Type B pancreatic cell (in vitro differentiated cells): ENCODE measurements at places on chromosomes 5 and 9.
A peak's percentile ranks its signal among the peaks of the same experiment; 100 is the strongest.

GRCh38 chr5:124634228-124634739 is 112.2 kb downstream of the ZNF608 start:
- H3K36me3 ChIP-seq: peaks cover 31% of the 10 kb centered on the region
- H3K27me3 ChIP-seq: no peaks in the 10 kb centered on the region
- H3K27ac ChIP-seq: peak overlapping the region; percentile 56
- H3K4me1 ChIP-seq: peaks cover 47% of the 10 kb centered on the region
- peak overlapping the region; percentile 10 for H3K4me3 ChIP-seq

DNA sequence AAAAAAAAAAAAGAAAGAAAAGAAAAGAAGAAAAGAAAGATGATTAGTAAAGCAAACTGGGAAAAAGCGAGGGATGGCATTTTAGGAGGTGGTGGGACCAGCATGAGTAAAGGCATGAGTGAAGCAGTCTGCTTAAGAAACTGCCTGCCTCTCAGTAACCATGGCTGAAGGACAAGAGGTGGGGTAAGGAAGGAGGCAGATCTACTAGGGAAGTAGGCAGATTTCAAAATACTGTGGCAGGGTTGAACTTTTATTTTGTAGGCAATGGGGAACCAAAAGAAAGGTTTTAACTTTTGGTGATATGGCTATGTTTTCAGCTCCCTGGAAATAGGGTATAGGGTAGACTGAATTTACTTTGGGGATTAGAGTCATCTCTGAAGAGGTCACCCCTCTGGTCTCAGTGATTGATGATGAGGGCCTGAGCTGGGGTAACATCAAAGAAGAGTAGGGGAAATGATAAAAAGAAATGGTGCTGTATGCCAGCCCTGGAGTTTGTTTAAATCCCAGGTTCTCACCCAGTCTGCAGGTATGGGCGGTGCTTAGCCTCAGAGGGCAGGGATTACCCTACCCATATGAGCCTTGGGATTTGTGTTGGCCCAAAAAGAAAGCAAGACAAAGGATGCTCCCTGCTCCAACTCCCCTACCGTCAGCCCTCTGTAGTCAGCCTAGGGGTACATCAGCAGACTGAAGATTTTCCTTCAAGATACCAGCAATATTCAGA is 316.2 kb downstream of the CWC27 start:
- H3K4me3 ChIP-seq: no peak overlapping the region
- no peaks in the 10 kb centered on the region for H3K27me3 ChIP-seq
- no peaks in the 10 kb centered on the region for H3K36me3 ChIP-seq
- H3K4me1 ChIP-seq: no peaks in the 10 kb centered on the region
- no peak overlapping the region for H3K27ac ChIP-seq

DNA sequence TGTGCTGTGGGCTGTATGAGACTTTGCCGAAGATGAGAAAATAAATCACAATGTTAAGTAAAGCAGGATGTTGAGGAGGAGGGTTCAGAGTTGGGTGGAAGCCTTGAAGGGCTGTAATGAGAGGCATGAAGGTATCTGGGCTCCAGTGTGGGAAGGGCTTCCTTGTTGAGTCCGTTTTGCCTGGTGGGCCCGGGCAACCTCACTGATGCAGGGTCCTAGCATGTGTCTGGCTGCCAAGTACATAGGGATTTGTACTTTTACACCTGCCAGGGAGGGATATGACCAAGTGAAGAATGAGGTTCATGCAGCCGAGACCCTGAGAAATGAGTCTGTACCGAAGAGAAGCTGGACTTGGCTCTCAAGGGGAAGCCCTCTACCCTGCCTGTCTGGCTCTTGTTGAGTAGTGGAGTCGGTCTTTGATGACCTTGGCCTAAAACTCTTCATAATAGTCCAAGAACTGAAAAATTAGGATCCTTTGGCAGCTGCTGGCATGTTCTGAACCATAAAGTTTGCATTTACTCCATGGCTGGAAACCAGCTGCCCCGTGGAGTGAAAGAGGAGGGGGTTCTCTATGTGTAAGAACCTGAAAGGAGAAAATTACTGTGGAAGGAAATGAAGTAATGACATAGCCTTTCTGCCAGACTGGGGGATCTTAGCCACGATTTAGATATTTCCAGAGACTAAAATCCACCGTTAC is 59.0 kb upstream of the DPYSL3 start:
- peaks cover 3% of the 10 kb centered on the region for H3K27me3 ChIP-seq
- no peak for DNase-seq
- H3K4me3 ChIP-seq: no peak overlapping the region
- no peak overlapping the region for H3K27ac ChIP-seq

- H3K4me1 ChIP-seq: peaks cover 4% of the 10 kb centered on the region
- no peak for DNase-seq
- H3K27me3 ChIP-seq: no peaks in the 10 kb centered on the region
- no peaks in the 10 kb centered on the region for H3K36me3 ChIP-seq
- no peak overlapping the region for H3K27ac ChIP-seq
Observed at GRCh38 chr9:6051511-6051950, 36.1 kb upstream of the RANBP6 start.

GRCh38 chr9:134063088-134063570 is 4.7 kb downstream of the BRD3 start:
- peak overlapping the region; percentile 51 for H3K4me3 ChIP-seq
- H3K4me1 ChIP-seq: peaks cover 34% of the 10 kb centered on the region
- H3K27me3 ChIP-seq: no peaks in the 10 kb centered on the region
- no peaks in the 10 kb centered on the region for H3K36me3 ChIP-seq

- H3K36me3 ChIP-seq: no peaks in the 10 kb centered on the region
- H3K4me3 ChIP-seq: no peak overlapping the region
- DNase-seq: peak; percentile 65
Observed at GRCh38 chr9:93301911-93302541, 118.1 kb downstream of the WNK2 start.

GRCh38 chr9:121156263-121156731 is 45.4 kb downstream of the RAB14 start:
- no peak for DNase-seq
- H3K27ac ChIP-seq: no peak overlapping the region
- H3K4me1 ChIP-seq: no peaks in the 10 kb centered on the region
- H3K27me3 ChIP-seq: no peaks in the 10 kb centered on the region

- H3K4me3 ChIP-seq: no peak overlapping the region
- H3K4me1 ChIP-seq: peaks cover 2% of the 10 kb centered on the region
- no peaks in the 10 kb centered on the region for H3K27me3 ChIP-seq
- no peak overlapping the region for H3K27ac ChIP-seq
Observed at GRCh38 chr9:13149454-13149853, 130.0 kb downstream of the MPDZ start.

DNA sequence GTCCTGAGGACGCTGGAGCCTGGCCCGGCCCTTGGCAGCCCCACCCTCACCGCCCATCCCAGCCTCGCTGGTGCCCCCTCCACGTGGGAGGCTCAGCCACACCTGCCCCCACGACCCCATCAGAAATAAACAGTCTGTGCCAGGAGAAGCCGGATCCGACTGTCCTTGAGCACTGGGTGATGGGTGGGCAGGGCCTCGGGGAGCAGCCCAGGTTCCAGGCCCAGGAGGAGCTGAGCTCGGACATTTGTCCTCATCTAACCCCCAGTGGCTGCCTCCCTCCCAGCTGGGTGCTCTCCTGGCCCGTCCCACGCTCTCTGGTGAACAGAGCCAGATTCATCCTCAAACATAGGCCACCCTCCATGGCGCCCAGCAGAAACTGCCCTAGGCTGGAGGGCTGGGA is 4.6 kb upstream of the PTGDS start:
- no peak overlapping the region for H3K4me3 ChIP-seq
- no peaks in the 10 kb centered on the region for H3K4me1 ChIP-seq
- H3K27me3 ChIP-seq: no peaks in the 10 kb centered on the region
- no peak for DNase-seq
- no peaks in the 10 kb centered on the region for H3K36me3 ChIP-seq
